IMR-90 (cell line): ENCODE measurements at places on chromosomes 2 and 18.

- DNase-seq: no peak
Measured at GRCh38 chr2:12718711-12719399, 2.1 kb downstream of the TRIB2 start.

DNA sequence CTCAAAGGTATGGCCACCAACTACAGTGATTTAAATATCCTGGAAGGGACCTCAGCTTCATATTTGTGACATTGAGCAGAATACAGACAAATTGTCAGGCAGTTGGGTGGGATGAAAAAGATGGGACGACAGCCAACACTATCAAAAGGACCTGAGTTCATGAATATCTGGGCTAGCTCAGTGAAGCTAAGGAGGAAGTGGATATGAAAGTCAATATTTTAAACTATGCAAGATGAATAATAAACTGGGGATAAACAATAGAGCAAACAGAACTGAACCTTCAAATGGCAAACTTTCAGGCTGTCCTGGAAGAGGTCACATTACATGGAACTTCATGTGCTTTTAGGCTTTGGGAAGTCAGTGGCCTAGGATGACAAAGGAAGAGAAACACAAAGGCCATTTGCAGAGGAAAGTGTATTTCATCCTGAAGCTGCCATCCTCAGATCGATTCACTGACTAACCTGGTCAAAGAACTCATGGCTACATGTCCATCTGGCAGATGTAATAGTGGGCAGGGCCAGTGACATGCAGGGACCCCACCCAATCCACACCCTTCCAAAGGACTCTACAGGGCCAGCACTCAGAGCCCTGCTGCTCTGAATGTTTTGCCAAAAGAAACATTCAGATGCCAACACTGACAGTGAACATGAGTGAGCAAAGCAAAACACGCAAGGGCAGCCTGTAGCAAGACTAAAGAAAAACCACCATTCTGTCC lies 175.7 kb downstream of the ETAA1 start:
- DNase-seq: peak; percentile 22

DNA sequence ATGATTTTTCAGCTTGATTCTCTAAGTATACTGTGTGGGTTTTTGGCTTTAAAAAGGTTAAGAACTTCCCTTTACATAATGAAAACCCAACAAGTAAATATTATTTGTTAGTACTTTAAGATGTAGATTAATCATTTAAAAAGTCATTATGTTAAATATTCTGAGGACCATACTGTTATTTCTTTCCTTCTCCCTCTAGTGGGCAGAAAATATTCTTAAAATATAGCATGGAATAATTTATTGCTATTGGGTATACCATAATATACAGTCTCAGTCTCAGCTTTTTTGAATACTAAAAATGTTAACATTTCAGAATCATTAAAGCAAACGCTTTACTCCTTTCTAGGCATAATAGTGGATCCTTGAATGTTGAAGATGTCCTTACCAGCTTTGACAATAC lies 28.1 kb downstream of the CAMKMT start:
- no peak for DNase-seq

- DNase-seq: peak; percentile 95
Measured at GRCh38 chr18:63775166-63775730, at the start of gene SERPINB7. Gene SERPINB7, plus strand, starts transcription at chr18:63775418. Its CDS starts 6,955 bp downstream, at chr18:63782373.

GRCh38 chr2:134401081-134401497 lies 147.2 kb downstream of the MGAT5 start:
- DNase-seq: peak; percentile 17

GRCh38 chr2:226799976-226800940 lies 638 bp upstream of the IRS1 start:
- DNase-seq: peak; percentile 23

GRCh38 chr2:95351598-95351915 lies 51.0 kb upstream of the FAHD2A start:
- DNase-seq: no peak

- no peak for DNase-seq
Measured at GRCh38 chr2:218229851-218230250, 12.9 kb downstream of the ARPC2 start.

GRCh38 chr18:13178976-13179375 lies 39.6 kb upstream of the LDLRAD4 start:
- DNase-seq: peak; percentile 27

- peak; percentile 36 for DNase-seq
Measured at GRCh38 chr18:58527285-58527951, 101.5 kb downstream of the ALPK2 start.

DNA sequence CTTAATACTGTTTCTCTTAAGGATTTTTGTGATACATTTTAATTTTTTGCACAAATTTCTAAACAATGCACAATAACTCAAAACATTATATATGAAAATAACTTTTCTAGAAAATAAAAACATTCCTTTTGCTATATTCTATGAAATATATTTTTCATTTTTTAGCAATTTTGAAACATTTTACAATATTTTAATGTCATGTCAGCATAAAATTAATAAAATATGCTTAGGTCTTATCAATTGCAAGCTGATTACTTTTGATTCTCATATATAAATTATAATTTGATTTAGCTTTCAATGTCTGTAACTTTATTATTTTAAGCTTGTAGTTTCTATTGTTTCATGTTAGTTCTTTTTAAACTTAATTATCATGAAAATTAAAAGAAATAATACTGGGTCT lies 898.7 kb downstream of the TMEM182 start:
- DNase-seq: no peak

DNA sequence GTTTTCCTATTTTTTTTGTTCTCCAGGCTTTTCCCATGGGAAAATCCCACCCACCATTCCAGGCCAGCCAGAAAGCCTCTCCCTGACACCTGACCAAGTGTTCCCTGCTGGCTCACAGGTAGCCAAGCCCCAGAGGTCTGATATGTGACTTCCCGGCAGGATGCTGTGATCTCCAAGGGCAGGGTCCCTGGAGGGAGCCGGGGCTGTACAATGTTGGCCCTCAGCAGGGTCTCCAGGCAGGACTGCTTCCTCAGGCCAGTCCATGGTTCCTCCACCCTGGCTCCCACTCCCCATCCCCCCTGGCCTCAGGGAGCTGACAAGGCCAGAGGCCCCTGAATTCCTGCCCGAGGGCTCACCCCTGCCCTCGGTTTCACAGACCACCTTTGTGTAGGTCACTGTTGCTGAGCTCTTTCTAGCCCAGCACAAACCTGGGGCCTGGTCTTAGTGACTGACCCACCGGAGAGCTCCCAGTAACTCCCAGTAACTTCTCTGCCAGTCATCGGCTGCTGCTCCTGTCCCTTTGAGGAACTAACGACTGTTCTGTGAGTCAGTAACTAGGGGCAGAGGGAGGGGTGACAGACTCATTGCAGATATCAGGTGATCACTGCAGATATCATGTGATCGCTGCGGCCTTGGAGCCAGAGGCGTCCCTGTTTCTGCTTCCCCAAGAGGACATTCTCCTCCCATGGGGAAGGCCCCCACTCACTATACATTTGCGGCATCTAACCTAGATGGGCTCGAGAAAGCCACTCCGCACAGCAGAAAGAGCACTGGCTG lies 38.7 kb downstream of the SDC1 start:
- DNase-seq: peak; percentile 73

GRCh38 chr2:64291181-64291580 lies 147.0 kb upstream of the PELI1 start:
- DNase-seq: peak; percentile 68

- no peak for DNase-seq
Measured at GRCh38 chr18:60292186-60292585, 80.4 kb downstream of the MC4R start.

DNA sequence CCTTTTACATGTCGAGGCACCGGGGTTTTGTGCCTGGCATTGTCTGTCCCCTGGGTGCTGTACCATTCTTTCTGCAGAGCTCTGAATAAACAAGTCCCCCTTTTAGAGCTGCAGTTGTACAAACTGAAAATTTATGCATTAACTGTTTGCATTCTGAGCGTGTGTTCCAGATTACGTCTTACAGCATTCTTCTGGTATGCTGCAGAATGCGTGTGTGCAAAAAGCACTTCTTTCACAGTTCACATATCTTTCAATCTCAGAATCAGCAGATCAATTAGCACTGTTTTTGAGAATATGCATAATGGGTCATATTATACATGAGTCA lies 27.5 kb downstream of the MEIS1 start:
- DNase-seq: no peak

DNA sequence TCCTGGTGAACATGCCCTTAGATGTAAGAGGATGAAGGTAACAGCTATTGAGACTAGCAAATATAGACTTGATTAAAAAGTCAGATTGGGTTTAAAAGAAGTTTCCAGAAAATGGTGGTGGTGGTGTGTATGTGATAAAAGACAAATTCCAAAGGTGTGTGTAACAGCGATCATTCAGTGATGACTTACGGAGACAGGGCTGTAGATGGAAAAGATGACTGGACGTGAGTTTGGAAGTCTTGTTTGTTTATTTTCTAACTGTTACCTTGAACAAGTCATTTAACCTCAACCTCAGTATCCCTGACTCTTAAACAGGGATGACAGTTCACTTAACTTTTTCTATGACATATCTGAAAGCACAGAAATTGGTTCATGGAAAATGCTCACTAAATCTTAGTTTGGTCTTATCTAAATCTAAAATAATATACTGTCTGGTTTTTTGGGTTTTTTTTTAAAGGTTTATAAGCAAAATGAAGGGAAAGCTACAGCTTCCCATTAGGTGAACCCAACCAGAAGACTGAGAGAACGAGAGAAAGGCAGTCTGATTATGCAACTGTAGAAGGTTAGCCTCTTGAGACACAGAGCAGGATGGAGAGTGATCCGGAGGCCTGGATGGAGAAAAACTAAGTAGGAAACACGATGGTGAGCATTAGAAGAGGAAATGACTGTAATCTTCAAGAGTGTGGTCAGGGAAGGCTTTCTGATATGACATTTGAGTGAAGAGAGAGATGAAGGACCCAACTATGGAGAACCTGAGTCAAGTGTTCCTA lies 71.9 kb downstream of the TCF4 start:
- peak; percentile 84 for DNase-seq
